ENCODE measurements at places on chromosomes 16 and 17.

DNA sequence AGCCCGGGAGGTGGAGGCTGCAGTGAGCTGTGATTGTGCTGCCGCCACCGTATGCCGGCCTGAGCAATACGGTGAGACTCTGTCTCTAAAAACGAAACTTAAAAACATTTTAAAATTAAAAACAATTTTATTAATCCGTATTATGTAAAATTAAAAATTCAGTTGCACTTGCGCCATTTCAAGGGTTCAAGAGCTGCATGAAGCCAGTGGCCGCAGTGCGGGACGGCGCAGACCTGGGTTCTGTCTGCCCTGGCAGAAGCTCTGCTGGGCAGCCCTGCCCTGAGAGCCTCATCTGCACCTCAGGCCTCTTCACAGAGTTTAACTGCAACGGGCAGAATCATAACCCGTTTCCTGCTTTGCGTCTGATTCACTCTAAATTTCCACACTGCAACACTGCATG lies 31.7 kb downstream of the TBC1D16 start:
- DNase-seq = no peak

DNA sequence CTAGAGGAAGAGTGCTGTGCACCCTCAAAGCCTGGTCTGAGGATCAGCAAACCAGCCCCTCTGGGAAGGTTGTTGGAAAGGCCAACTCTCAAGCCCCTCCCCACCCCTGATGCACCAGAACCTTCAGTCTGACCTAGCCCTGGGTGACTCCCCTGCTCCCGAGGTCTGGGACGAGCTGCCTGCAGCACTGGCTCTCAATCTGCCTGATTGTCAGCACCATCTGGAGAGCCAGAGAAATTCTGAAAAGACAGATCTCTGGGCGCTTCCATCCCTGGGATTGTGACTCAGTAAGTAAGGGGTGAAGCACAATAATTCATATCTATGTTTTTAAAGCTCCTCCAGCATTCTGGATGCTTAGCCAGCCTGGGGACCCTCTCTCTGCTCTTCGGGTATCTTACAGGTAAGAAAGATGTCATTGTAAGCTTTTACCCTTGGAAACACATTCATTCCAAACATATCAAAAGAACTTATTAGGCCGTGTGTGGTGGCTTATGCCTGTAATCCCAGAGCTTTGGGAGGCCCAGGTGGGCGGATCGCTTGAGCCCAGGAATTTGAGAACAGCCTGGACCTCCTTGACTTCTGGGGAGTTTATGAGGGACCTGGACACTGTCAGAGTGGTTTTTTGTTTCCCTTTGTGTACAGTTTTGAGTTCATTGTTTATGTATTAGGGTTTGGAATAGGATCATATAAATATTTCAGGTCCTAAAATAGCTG lies 147.5 kb downstream of the KCNJ12 start:
- no peak for DNase-seq

- DNase-seq = no peak
These were observed 1313.1 kb downstream of the CDH11 start for GRCh38 chr16:63808730-63809129.

DNA sequence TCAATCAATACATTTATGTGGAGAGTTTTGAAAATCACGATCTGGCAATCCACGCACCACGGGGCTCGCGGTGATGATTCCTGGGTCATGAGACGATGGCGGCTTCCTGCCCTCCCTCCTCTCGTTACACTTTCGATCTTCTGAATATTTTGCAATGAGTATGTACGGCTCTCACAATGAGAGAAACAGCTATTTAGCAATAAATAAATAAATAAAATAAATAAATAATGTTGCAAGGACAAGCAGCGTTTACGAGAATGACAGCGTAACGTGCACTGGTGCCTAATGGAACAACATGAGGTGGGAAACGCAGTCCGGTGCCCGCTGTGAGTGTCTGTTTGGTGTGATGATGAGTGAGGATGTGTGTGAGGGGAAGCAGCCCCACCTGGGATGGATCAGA lies 46.7 kb upstream of the JPH3 start:
- DNase-seq = no peak

DNA sequence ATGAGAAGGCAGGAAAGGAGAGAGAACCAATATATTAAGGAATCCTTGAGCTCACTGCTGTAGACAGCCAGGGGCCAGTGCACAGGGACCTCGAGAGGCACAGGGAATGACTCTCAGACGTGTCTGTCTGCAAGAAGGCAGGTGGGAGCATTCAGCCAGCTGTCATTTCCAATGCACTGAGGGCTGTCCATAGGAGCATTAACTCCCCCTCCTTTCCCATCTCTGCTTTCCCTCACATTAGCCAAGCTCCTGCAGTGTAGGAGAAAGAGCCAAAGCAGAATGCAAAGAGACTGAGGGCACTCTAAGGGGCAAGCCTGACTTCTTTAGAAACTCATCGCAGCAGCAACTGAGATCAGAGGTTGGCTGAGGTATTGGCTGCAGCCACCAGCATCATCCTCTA lies 218.3 kb downstream of the CDH13 start:
- DNase-seq = no peak

DNA sequence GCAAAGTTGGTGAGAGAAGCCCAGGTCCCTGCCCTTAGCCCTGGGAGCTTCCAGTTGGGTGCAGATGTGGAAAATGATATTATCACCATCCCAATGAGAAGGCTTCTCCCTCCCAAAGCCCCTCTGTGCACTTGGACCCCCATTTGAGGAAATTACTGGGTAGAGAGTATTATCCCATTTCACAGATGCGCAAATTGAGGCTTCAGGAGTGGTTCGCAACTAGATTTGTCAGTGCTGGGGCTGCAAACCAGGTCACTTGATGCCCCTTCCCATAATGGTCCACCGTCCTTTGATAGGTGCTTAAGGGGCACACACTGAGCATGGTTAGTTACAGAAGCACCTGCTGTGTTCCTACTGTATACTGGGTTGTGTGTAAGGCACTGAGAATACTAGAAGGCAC lies 14.3 kb upstream of the FOXN1 start:
- DNase-seq = no peak

DNA sequence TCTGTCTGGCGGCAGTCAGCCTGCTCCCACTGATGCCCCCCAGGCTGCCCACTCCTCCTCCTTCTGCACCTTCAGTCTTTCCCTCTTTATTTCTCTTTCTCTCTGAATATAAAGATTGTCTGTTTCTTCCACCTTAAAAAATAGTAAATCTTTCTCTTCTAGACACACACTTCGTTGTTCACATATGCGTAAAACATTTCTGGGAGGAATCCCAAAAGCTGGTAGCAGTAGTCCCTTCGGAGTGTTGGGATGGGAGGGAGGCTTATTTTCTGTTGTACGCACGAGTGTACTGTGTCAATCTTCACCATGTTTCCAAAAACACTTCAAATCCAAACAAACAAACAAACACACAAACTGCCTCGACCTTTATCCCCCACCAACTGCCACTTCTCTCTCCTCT lies 9.9 kb downstream of the OSBPL7 start:
- no peak for DNase-seq

DNA sequence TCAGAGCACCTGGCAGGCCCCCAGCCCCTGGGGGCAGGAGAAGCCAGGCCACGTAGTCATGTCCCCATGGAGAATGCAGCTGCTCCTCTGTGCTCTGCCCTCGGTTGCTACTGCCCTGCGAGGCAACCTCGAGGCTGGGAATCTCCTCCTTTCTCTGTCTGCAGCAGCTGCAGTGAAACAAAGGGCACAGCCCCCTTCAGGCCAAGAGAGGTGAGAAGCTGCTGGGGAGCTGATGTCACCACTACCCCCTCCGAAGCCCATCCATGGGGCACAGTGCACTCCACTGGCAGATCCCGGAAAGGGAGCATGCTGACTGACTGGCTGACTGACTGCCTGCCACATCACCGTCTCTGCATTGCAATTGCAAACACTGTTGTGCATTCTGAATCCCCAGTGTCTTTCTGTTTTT lies 103.7 kb downstream of the GRIN2A start:
- DNase-seq = no peak

DNA sequence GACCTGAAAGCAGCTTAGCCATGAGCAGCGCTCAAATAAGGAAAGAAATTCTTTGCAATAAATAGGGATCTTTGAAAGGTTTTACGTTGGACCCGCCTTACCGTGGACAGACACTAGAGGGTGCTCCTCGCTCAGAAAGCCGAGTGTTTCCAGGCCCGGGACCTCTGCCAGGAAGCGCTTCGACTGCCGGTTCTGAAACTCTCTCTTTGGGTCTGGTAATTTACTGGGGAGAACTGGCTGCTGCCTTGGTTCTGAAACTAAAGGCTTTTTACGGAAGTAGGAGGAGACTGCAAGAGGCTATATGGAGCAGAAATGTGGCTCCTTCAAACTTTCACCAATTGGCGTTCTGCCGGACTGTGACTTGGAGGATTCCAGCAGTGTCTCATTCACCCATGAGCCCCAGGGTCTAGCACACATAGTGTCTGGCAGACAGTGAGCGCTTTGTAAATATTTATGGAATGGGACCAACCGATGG lies 45.6 kb upstream of the HOXB9 start:
- DNase-seq = peak; percentile 60

DNA sequence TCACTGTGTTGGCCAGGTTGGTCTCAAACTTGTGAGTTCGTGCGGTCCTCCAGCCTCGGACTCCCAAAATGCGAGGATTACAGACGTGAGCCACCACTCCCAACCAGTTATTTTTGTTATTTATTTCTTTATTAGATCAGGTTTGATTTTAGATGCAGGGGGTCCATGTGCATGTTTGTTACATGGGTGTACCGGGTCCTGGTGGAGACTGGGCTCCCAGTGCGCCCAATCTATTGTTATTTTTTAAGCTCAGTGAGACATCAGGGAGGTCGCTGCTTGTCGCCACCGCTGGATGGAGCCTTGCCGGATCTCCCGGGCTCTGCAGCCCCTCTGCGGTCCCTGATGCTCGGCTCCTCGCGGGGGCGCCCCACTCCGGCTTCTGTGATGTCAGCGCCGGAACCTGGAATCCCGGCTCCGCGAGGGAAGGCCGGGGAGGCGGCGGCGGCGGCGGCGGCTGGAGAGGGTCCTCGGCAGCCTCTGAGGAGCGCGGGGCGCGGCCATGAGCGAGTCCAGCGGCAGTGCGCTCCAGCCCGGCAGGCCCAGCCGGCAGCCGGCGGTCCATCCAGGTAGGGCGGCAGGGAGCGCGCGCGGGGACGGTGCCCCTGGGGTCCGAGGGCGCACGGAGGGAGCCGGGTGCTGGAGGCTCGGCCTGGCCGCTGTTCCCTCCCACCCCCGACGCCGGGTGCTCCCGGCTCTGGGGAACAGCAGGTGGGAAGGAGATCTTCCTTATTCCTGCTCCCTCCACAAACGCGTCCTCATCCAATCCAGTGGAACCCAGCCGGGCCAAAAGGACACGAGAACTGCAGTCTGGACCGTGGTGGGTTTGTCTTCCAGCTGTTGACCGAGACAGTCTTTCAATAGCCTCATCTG lies at the start of gene TMC7:
Gene TMC7 (plus strand): TSS at position 370 of the 870 bp plus-strand sequence. CDS start 130 bp downstream, at position 500.
- DNase-seq = peak; percentile 2

DNA sequence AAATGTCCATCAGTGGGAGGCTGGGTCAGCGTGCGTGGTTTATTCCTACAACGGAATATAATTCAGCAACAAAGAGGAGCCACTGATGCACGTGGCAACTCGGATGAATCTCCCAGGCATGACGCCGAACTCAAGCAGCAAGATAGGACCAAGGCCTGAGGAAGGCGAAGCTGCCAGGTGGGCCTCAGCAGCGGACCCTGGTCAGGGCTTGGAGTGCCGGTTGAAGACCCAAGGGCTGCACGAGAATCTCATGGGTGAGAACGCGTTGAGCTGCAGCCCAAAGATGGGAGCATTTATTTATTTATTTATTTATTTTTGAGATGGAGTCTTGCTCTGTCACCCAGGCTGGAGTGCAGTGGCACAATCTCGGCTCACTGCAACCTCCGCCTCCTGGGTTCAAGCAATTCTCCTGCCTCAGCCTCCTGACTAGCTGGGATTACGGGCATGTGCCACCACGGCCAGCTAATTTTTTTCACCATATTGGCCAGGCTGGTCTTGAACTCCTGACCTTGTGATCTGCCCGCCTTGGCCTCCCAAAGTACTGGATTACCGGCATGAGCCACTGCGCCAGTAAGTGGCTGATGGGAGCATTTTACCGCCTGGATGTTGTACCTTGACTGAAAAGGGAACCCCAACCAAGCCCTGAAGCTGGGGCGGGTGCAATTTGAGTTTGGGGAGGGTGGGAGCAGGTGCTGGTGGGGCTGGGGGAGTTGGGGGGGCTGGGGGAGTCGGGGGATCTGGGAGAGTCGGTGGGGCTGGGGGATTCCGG lies 18.1 kb upstream of the BAHCC1 start:
- no peak for DNase-seq

DNA sequence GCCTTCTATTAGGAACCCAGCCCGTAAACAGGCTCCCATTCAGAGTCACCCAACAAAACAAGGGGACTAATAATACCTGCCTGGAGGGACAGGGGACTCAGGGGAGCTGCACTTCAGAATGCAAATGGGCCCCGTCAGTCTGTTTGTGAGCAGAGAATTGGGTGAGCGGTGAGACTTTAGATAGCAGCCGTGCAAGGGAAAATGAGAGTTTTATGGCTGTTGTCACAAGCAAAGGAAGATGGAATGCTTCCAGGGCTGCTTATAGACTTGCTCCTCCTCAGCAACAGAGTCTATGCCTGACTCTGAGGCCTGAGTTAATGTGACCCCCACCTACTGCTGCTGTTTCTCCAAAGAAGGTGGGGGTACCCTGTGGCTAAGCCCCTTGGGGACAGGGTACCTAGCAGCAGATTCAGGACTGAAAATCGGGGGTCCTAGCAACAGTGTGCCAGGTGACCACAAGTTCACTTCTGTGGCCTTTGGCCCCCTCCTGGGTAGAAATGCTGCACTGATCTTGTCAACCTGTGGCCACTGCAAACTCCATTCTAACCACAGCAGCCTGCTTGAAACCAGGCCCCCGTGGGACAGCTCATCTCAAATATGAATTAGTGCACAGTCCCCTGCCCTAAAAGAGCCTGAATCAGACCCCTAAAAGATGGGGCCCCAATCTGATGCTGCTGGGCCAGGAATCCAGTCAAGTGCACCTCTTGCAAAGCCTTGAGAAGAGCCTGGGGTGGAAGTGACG lies 126.4 kb downstream of the C16orf78 start:
- DNase-seq = no peak

DNA sequence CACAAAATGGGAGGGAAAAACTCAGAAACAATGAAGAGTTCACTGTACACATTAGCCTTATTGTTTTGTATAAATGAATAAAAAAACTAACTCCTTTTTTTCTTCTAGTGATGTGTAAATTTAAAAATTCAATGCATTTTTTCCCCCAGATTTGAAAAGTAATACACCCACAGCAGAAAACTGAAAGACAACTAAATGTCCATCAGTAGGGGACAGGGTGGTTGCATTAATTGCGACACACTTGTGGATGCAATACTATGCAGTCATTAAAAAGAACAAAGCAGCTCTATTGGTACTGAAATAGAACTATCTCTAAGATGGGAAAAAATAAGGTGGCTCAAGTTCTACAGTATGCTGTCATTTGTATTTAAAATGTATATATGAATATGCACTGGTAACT lies 13.7 kb upstream of the WIPI1 start:
- no peak for DNase-seq

- DNase-seq = no peak
These were observed 56.3 kb upstream of the DHX40 start for GRCh38 chr17:59508999-59509625.
